HEK293T (cell line): ENCODE measurements at places on chromosomes 12 and 14.

GRCh38 chr12:795305-795704 lies 42.9 kb downstream of the WNK1 start:
- DNase-seq, result no peak

- no peak for DNase-seq
These were observed 869.2 kb downstream of the SLC6A15 start for GRCh38 chr12:84043355-84043754.

DNA sequence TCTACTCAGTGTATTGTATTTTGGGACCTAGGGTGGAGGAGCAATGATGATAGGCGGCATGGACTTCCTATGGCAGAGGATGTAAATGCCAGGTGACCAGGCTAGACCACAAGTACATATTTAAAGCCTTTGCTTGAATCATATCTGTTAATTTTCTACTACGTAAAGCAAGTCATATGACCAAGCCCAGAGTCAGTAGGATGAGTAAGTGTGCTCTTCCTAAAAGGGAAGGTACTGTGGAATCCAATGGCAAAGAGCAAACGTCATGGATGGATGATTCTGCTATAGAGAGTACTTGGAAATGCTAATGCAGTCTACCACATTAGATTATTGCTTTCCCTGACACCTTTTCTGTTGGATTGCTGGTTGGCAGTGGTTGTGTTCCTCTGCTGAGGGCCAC lies 16.8 kb downstream of the GPATCH2L start:
- DNase-seq, result no peak

- DNase-seq, result no peak
These were observed 713.2 kb downstream of the FLRT2 start for GRCh38 chr14:86243158-86243557.

GRCh38 chr12:14841761-14842160 lies 1.6 kb downstream of the ART4 start:
- no peak for DNase-seq

DNA sequence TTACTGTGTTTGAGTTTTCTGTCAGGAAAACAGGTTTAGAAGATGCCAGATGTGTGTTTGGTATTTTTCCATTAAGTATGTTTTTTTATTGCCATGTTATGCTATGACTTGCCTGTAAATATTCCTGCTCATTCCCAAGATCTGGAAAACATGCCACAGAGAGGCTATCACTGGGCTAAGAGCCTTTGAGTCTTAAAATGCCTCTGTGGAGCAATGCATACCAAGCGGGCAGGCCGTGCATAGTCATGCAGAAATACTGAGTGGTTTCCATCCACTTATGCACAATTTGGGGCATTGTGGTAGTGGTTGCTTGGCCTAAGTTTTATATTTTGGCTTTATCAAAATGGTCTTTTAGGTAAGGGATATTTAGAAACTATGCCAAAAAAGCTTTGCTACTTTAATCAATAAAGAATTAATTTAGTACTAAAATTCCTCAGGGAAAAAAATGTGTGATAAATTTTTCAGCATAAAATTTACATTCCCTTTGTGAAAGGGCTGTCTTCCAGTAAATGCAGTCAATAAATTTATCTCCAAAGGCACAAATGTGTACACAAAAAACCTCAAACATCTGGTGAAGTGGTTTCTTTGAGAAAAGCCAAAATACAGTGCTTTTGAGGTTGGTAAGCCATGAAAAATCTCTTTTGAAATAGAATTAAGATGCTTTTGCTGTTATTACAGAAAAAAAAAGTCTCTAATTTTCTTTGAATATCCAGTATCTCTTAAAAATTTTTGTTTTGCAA lies 341.3 kb upstream of the FBXO33 start:
- DNase-seq, result no peak

GRCh38 chr12:39867631-39868327 lies 238.1 kb downstream of the SLC2A13 start:
- DNase-seq, result no peak

GRCh38 chr12:33529031-33529430 lies 89.4 kb upstream of the SYT10 start:
- no peak for DNase-seq

- no peak for DNase-seq
These were observed 31.7 kb downstream of the SMOC1 start for GRCh38 chr14:69910871-69911270.

GRCh38 chr12:25792031-25792430 lies 166.5 kb upstream of the RASSF8 start:
- no peak for DNase-seq

DNA sequence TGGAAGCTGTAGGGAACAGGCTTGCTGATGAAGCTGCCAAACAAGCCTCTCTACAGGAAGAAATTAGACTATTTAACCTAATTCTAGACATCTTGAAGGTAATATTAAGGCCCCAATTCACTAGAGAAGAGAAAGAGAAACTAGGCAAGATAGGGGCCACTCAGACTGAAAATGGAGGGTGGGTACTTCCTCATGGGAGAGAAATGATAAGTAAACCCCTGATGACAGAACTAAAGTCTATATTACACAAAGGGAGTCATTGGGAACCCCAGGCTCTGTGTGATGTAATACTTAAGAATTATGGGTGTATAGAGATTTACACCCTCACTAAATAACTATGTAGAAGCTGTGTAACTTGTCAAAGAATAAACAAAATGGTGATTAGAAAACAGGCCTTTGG lies 64.3 kb downstream of the APOBEC1 start:
- DNase-seq, result no peak
